Lower leg skin (tissue), 4 donors: ENCODE measurements at places on chromosomes 2 and 18.
A peak's percentile ranks its signal among the peaks of the same experiment; 100 is the strongest.

GRCh38 chr2:69755862-69756467 lies 14.0 kb downstream of the ANXA4 start:
- DNase-seq = peak; percentile 69

DNA sequence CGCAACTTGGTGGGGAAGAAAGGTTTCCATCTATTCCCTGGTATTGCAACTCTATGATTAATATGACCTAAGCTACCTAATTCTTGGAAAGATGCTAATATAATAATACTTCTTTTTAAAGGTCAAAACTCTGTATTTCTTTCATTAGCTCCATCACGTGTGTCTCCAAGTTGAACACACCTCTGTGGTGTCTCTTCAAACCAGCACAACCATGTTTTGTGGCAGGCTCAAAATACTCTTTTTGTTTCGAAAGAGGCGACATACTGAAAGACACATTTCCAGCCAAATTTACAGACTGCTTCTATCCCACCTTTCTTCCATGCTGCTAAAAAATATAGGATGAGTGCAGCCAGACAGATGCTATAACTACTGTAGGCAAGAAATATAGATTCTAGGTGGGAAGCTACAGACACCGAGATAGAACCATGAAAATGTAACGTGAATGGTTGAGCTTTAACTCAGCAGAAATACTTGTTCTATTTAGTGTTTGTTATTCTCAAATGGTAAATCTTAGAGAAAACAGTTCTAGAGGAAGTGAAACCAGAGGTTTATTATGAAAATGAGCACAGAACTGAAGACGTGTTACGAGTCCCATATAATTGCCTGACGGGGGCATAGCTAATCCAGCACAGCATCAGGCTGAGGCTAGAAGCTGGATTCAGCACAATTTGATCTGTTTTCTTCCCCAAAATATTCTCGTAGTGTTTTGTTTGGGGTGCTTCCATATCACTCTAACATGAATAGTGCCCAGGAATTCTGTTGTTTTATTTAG lies 991.5 kb upstream of the FANCL start:
- DNase-seq = no peak

DNA sequence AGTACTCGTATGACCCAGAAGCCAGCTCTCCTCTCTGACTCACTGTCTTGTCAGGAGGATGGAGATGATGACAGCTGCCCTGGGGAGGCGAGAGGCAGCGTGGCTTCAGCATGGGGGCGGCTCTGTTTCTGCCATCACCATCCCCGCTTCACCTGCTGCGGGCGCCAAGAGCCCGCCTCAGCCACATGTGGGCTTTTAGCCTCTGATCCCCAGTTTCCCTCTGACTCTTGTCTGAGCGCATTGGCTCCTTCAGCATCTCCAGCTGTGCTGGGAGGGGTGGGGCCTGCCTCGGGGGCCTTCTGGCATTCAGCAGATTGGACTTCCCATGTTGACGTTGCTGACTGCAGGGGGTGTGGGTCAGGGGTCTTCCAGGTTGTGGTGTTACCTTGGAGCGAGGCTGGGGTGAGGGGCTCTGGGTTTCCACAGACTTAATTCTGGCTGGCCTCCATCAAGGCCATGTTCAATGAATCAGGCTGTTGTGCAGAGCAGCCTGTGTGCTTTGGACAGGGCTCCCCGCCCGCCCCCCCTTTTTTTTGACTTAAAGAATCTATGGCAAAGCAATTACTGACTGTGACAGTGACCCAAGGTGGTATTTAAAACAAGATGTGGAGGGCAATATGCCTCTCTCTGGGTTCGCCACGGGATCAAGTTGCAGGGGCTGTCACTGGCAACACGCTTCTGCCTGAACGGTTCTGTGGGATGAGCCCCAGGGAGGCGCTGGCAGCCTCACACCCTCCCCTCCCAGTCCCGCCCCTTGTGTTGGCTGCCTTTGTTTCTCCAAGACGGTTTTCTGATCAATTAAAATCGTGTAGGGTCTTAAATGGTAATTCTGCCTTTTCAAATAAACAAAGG lies 228.3 kb downstream of the LDLRAD4 start:
- peak; percentile 77 for DNase-seq

GRCh38 chr2:206276169-206276942 lies 1.9 kb downstream of the ZDBF2 start:
- DNase-seq = no peak

GRCh38 chr2:130850788-130851623 lies 14.3 kb downstream of the ARHGEF4 start:
- no peak for DNase-seq

GRCh38 chr2:165007161-165007744 lies 51.9 kb upstream of the SLC38A11 start:
- DNase-seq = no peak

DNA sequence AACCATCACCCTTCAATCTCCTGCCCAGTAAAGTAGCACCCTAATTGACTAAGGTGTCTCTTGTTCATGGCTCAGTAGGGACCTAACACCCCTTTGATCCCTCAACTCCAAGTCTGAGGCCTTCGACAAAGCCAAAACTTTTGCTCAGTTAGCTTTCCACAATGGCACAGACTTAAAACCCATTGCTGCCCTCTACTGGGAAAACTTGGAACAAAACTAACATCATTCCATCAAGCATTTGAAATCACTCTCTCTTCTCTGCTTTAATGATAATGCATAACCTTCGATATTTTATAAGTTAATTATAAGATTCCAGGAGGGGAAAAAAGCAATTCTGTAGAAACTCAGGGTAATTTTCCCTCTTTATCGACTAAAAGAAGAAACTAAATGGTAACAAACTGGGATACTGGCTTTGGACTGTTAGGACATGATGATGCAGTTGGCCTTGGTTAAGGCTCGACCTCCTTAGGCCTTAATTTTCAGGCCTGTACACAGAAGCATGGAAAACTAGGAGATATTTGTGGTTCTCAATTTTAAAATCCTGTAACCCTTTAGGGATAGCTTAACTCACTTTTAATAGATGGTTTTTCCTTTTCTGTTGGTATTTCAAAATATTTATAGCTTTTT lies 127.8 kb downstream of the STK39 start:
- peak; percentile 24 for DNase-seq

DNA sequence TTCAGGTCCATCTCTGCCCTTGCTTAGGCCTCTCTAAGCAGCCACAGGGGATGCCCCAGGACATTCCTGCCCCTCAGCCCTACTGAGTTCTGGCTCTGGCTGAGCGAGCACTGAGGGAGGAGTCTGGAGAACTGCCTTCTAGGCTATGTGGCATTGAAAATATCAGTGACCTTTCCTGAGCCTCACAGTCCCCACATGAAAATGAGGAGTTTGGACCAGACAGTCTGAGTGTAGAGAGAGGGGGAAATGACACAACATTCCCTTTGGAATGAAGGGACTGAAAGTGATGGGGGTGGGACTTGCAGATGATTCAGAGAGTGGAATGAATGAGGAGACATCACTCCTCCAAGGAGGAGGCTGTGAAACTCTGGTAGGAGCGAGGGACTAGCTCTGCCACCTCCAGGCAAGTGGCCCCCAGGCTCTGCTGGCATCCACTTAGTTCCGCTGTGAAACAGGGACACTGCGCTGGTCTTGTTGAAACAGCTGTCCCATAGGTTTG lies 8.0 kb downstream of the TNS1 start:
- no peak for DNase-seq

DNA sequence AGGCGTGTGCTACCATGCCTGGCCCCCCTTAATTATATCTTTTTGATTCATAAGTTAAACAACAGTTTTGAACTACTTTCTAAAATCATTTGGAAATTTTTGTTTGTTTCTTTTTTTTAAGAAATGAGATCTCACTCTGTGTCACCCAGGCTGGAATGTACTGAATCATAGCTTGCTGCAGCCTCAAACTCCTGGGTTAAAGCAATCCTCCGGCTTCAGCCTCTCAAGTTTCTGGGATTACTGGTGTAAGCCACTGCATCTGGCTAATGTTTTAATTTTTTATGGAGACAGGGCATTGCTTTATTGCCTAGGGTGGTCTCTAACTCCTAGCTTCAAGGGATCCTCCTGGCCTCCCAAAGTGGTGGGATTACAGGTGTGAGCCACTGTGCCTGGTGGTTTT lies 71.5 kb downstream of the BABAM2 start:
- no peak for DNase-seq

- DNase-seq = peak; percentile 80
These were observed 160.4 kb downstream of the ASB1 start for GRCh38 chr2:238586931-238587775.

- DNase-seq = no peak
These were observed 109.0 kb downstream of the BCL2 start for GRCh38 chr18:63210521-63210920.

DNA sequence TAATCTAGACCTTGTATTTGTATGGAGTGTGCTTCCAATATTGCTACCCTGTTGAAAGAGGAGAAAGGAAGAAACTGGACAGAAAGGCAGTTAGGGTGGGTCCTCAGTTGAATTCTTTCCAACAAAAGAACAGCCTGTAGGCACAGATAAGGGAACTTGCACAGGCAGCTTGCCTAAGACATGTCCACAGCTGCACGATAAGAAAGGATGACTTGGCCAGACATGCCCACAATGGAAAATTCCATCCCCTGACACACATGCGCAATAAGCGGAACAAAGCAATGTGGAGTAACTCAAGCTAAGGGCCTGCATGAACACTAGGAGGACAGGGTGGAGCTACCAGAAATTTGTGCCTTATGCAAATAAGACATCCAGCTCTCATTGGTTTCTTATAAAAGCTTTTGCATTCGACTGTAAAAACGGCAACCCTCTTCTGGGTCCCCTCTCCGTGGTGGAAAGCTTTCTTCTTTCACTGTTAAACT lies 1084.7 kb upstream of the NXPH2 start:
- DNase-seq = no peak

DNA sequence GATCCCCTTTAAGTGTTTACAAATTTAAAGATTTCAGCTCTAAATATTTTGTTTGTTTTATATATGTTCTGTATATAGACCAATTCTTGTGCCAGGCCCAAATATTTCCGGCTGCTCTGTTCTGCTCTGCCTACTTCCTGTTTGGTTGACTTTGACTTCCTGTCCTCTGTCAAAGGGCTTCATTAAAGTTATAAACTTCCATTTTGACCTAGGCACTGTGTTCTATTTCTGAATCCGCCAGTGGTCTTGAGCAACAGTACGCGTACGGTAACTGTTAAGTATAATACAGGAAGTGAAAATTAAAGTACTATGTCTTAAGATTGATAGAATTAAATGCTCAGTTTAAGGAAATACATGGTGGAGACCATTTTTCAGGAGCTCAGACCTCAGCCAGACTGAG lies 13.5 kb upstream of the REL start:
- DNase-seq = peak; percentile 31

DNA sequence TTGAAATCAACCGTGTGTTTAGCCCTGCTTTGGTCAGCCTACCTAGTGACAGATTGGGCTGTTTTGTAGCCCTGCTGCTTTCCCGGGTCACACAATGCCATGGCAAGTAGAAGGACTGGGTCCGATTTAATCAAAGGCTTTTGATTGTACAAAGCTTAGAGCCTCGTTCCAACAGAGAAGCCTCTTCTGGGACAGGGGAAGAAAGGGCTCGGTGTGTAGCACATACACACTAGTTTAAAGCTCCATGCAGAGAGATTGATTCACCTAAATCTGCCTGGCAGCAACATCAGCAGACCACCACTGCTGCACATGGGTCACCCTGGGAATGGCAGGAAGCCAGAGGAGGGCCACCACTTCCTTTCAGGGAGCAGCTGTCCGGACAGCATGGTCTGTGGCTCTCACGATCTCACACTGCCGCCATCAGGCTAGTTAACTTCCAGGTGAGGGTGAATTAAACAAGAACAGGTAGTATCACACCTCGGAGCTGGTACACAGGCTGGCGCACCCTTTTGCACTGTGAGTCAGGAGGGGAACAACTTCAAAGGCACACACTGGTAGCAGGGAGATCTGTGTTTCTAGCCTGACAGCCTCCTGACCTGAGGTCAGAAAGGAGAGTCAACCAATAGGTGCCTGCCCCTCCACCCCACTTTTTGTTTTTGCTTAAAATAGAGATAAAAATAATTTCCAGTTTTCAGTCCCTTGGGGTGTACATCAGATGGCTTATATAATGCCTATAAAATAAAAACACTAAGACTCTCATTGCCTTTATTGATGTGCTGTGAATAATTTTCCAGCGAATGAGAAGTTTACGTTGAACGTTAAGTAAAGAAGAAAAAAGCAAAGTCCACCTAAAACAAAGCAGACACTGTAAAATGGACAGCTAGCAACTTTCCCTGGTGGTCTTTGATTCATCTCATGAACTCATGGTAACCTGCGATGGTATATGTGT lies 108.5 kb downstream of the CDCA7 start:
- no peak for DNase-seq

DNA sequence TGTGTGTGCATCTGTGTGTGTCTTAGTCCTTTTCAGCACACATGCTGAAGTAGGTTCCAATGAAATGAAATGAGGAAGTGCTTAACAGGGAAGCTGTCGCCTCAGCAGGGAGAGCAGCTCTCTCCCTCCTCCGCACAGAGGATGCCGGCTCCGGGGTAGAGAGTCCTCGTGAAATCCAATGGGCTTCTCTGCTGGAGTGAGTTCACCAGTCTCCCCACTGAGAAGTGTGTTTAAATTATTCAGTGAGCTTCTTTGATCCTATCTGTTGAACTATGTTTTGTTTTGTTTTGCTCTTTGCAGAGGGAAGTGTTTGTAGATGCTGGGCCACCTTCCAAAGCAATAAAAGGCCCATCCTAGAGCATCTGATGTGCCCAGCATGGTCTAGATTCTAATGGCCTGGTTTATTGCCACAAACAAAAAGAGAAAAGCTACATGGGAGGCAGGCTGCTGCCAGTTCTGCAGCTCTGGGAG lies 6.7 kb downstream of the PPP1R7 start:
- DNase-seq = no peak

- no peak for DNase-seq
These were observed 122.2 kb downstream of the RBMS1 start for GRCh38 chr2:160371251-160372009.

GRCh38 chr2:86580560-86580959 lies 17.3 kb upstream of the CHMP3 start:
- DNase-seq = no peak

GRCh38 chr18:24212939-24213338 lies 74.1 kb downstream of the CABYR start:
- no peak for DNase-seq

DNA sequence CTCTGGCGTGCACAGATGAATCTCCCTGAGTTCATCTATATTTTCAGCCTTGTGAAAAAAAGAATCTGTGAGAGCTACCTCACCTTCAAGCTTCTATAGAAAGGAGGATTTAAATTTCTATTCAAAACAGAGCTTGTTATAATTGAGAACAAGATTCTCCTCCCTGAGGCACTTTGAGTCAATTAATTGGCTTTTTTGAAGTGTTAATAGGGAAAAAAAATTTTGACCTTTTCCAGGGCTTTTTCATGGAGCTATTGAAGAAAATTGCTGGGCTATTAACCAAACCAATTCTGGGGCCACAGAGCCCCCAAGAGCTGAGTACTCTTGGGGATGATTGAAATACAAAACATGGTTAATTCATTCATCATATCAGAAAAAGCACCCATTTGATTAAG lies 225.1 kb downstream of the CMPK2 start:
- no peak for DNase-seq

GRCh38 chr18:5095239-5095638 lies 101.8 kb downstream of the AKAIN1 start:
- DNase-seq = no peak

GRCh38 chr2:203543898-203544328 lies 8.8 kb upstream of the RAPH1 start:
- DNase-seq = no peak

GRCh38 chr18:52341608-52342381 lies 1.8 kb downstream of the DCC start:
- DNase-seq = no peak
